ENCODE measurements at places on chromosomes 6 and 20.

DNA sequence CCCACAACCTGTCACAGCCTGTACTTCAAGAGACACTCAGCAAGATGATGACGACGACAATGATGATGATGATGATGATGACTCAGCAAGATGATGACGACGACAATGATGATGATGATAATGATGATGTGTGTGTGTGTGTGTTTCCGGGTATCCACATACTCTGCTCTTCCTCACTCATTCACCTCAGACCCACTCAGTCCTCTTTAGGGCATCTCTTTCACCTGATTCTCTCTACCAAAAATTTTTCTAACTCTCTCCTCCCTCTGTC lies 1.2 kb upstream of the EIF6 start:
- DNase-seq: no peak

- no peak for DNase-seq
Measured at GRCh38 chr6:152118678-152119077, 311.2 kb downstream of the ESR1 start.

- DNase-seq: no peak
Measured at GRCh38 chr6:87213364-87213763, 58.0 kb downstream of the ZNF292 start.

- DNase-seq: no peak
Measured at GRCh38 chr6:15341311-15342001, 95.6 kb downstream of the JARID2 start.

GRCh38 chr6:166318649-166319600 lies 10.7 kb upstream of the PRR18 start:
- DNase-seq: no peak

DNA sequence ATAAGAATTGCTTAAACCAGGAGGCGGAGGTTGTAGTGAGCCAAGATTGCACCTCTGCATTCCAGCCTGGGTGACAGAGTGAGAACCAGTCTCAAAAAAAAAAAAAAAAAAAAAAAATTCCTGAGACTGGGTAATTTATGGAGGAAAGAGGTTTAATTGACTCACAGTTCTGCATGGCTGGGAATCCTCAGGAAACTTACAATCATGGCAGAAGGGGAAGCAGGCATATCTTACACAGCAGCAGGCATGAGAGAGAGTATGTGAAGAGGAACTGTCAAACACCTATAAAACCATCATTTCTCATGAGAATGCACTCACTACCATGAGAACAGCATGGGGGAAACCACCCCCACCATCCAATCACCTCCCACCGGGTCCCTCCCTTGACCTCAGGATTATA lies 1.8 kb upstream of the FKBP1A start:
- DNase-seq: no peak

- DNase-seq: no peak
Measured at GRCh38 chr6:37110500-37111461, 59.2 kb upstream of the PIM1 start.

GRCh38 chr6:99605074-99605734 lies 1.4 kb upstream of the PRDM13 start:
- DNase-seq: no peak

All from NCI-H748 treated with DMSO at 0.1 percent for 48 hours (cell line).